ENCODE measurements at places on chromosomes 11 and 22.

DNA sequence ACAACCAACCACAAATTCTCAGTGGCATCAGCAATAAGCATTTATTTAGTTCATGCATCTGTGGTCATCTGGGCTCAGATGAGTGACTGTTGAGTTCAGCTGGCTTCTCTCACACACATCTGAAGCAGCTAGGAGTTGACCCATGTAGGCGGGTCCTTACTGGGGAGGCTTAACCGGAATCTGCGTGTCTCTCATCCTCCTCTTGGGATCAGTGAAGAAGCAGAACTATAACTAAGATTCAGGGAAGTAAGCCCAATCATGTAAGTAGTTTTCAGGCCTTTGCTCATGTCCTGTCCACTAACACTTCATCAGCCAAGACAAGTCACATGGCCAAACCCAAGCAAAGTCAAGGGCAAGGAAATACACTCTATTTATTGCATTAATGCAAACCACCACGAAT is 236.2 kb downstream of the C11orf87 start:
- DNase-seq = no peak

GRCh38 chr22:38398609-38399461 is 56.2 kb downstream of the KCNJ4 start:
- DNase-seq = peak; percentile 72

GRCh38 chr22:35914665-35915476 is 113.8 kb downstream of the RBFOX2 start:
- DNase-seq = peak; percentile 90

DNA sequence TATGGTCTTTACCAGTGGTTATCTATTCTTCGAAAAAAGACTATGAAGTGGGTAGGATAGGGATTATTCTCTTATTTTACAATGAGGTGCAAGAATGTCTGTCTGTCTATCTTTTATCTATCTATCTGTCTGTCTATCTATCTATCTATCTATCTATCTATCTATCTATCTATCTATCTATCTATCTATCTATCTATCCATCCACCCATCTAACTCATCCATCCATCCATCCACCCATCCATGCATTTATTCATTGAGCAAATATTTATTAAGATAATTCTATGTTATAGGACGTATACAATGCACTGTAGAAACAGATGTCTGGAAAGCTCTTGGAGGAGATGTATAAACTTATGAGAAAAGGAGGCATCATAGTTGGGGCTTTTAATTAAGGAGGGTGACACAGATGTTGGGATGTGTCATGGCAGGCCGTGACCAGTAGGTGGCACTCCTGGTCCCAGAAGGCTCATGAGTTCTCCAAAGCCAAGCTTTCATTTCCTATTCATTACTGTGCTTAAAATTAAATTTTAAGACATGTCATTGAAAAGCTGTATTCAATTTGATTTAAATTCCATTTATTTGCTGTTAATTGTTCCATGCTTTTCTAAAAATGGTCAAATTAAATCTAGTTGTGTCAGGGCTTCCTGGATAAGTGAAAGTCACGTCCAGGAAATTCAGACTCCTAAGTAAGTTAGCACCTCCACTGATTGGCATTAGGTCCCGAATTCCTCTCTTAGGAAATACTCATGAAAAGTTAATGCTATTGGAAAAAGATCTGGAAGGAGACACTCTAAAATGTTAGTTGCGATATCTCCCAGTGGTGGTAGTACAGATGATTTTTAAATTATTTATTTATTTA is 19.0 kb upstream of the E2F8 start:
- peak; percentile 18 for DNase-seq

DNA sequence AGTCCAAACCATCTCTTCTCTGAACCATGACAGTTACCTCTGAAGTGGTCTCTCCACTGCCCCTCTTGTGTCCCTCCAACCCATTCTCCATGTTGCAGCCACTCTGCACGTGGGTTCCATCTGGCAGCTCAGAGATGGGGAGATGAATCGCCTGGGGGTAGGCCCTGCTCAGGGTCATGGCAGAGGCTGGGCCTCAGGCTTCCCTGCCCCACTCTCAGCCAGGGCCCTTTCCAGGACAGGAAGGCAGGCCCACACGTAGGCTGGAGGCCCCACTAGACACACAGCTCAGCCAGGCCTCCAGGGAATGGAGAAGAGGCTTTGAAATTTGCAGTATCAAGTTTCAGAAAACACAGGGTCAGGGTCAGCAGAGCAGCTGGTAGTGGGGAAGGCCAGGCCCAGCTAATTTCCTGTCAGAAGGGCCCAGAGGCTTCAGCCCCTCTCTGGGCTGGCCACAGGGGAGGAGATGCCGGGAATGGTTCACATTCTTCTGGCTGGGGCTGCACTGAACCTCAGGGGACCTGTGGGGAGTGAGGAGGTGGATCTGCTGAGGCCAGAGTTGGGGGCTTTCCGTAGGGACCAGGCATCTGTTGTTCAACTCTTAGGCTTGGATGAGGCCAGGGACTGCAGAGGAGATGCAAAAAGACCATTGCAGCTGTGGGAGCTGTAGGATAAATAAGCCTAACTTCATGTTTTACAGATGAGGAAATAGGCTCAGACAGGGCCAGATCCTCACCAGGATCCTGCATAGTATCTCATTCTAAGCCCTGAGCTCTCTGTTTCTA is 101.6 kb downstream of the SWAP70 start:
- peak; percentile 42 for DNase-seq

DNA sequence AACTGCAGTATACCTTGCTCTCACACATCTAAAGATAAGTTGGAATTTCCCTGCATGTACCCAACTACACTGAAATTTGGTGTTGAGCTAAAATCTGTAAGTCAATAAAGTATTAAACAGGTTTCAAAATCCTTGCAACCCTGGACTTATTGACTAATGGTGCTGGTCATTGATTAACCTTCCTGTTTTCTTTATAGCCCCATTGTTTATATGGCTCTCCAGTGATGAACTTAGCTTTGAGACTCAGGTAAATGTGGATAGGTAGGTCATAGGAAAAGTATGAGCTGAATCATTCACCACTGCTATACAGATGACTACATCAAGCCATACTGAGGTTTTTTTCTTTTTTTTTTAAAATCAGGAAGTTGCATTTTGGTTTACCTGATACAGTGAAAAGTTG is 132.7 kb downstream of the FAT3 start:
- no peak for DNase-seq

DNA sequence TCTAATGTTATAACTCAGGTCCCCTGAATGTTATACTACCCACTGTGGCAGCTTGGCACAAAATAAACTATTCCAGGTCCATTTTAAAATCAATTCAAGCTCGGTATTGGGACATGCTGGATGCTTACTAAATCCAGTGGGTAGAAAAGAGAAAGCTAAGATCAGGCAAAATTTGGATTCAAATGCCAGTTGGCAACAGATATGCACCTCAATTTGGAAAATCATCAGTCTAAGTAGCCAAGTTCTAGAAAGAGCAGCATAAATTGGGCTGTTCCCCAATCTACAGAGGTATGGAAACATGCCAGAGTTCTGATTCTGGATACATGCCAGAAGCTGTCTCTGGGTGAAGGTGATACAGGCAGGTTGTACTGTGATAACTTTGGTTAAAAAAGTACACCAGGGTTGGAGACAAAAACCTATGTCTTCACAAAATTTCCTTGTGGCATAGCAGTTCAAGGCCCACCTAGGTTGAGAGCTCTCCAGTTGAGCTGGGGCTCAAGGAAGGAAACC is 427.8 kb downstream of the LRRC4C start:
- no peak for DNase-seq
